ENCODE measurements at places on chromosomes 13 and 19. TPM values are rescaled to one million over a fixed set of nuclear protein-coding genes. Genes with fewer than 3 reads are reported as not detected.

Gene RRAS
- 134 TPM for total RNA-seq

- peak overlapping the region; percentile 76 for H3K4me3 ChIP-seq
- H3K27ac ChIP-seq = peak overlapping the region; percentile 88
- no peaks in the 10 kb centered on the region for H3K36me3 ChIP-seq
- no peak for DNase-seq
- no peaks in the 10 kb centered on the region for H3K27me3 ChIP-seq
These were observed 749 bp downstream of the GATAD2A start for GRCh38 chr19:19405971-19406877.

- H3K27me3 ChIP-seq = no peaks in the 10 kb centered on the region
- no peaks in the 10 kb centered on the region for H3K36me3 ChIP-seq
- H3K27ac ChIP-seq = no peak overlapping the region
- no peaks in the 10 kb centered on the region for H3K4me1 ChIP-seq
- no peak for DNase-seq
These were observed 546.6 kb downstream of the KCTD12 start for GRCh38 chr13:76339649-76340048.

DNA sequence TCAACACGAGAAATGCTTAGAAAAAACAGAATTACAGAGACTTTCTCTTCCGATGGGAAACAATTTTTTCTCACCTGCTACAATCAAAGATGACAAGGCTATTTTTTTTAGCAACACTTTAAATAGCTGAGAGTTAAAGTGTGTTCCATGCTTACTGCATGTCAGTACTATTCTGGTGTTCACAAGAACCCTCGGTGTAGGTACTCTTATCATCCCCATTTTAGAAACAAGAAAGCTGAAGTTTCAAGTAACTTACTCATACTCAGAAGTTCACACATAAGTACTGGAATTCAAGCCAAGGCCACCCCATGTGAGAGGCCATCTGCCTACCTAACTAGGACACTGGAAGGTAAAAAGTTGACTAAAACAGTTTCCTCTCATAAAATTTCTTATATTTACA is 9.0 kb upstream of the TNFRSF19 start:
- H3K27me3 ChIP-seq = no peaks in the 10 kb centered on the region
- no peaks in the 10 kb centered on the region for H3K36me3 ChIP-seq
- H3K27ac ChIP-seq = no peak overlapping the region
- H3K4me3 ChIP-seq = no peak overlapping the region
- no peak for DNase-seq
- H3K4me1 ChIP-seq = peaks cover 15% of the 10 kb centered on the region

Gene MISP
- total RNA-seq = not detected

GRCh38 chr13:23599083-23599925 is 29.1 kb downstream of the TNFRSF19 start:
- no peaks in the 10 kb centered on the region for H3K4me1 ChIP-seq
- no peaks in the 10 kb centered on the region for H3K27me3 ChIP-seq
- no peak overlapping the region for H3K27ac ChIP-seq
- H3K36me3 ChIP-seq = no peaks in the 10 kb centered on the region

GRCh38 chr13:51825681-51826254 is 19.2 kb downstream of the TMEM272 start:
- peak overlapping the region; percentile 42 for H3K27ac ChIP-seq
- no peaks in the 10 kb centered on the region for H3K27me3 ChIP-seq
- no peak for DNase-seq

DNA sequence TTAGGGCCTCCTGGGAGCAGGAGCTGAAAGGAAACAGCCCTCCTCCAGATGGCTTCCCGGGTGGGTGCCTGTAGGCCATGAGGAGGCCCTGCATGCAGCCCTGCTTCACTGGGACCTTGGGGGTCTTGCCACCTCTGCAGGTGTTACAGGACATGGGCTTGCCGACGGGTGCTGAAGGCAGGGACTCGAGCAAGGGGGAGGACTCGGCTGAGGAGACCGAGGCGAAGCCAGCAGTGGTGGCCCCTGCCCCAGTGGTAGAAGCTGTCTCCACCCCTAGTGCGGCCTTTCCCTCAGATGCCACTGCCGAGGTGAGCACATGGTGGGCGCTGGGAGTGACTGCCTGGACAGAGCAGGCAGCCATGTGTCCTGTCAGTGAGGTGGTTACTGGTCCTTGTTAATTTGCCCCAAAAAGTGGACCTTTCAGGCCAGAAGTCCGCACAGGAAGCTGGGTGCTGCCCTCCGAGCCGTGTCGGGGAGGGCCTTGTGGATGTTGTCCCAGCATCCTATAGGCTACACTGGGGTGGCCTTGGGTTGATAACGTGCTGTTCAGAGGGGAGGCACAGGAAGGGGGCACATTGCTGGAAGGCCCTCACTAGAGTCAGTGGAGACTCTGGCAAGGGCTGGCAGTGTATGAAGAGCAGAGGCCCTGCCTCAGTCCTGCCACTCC is 18.7 kb upstream of the QTRT1 start:
- no peak overlapping the region for H3K27ac ChIP-seq
- peaks cover 100% of the 10 kb centered on the region for H3K36me3 ChIP-seq
- DNase-seq = no peak
- peaks cover 13% of the 10 kb centered on the region for H3K4me1 ChIP-seq
- H3K4me3 ChIP-seq = no peak overlapping the region
- no peaks in the 10 kb centered on the region for H3K27me3 ChIP-seq

DNA sequence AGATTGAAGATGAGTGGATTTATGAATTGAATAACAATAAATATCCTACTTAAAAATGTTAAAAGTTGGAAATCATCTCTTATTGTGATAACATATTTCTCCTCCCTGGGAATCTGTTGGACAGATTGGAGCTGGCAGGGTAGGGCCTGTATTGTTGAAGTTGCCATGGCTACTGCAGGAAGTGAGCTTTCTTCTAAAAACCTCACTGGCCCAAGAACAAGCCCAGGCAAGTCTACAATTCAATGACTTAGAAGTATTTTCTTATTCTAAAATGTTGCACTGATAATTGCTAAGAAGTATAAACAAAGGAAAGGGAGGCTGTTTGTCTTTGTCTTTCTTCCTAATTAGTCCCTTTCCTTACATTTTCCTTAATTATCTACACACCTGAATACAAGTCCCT is 112.1 kb downstream of the DLEU7 start:
- H3K36me3 ChIP-seq = no peaks in the 10 kb centered on the region
- H3K4me1 ChIP-seq = peaks cover 2% of the 10 kb centered on the region
- no peak overlapping the region for H3K4me3 ChIP-seq
- no peaks in the 10 kb centered on the region for H3K27me3 ChIP-seq
- H3K27ac ChIP-seq = no peak overlapping the region

DNA sequence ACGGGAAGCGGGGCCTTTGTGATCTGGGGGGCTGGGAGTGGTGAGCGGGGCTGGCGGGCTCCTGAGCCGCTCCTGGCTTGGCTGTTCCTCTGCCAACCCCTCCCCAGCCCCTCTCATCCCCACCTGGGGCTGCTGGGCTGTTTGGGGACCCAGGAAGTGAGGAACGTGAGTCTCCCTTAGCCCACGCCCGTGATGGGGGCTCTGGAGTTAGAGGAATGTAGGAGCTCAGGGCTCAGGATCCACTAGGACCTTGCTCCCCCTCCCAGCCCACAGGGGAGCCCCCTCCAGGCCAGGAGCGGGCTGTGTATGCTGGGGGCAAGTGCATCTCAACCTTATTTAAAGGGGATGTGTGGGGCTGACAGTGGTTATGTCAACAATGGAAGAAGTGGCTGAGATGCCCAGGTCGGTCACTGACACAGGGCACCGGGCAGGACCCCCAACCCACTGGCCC is 134.1 kb downstream of the URI1 start:
- no peaks in the 10 kb centered on the region for H3K36me3 ChIP-seq
- H3K27me3 ChIP-seq = peaks cover 64% of the 10 kb centered on the region
- H3K4me3 ChIP-seq = no peak overlapping the region
- no peaks in the 10 kb centered on the region for H3K4me1 ChIP-seq

GRCh38 chr13:36108954-36109353 is 22.2 kb downstream of the DCLK1 start:
- no peak overlapping the region for H3K27ac ChIP-seq
- no peaks in the 10 kb centered on the region for H3K27me3 ChIP-seq
- no peak overlapping the region for H3K4me3 ChIP-seq
- no peaks in the 10 kb centered on the region for H3K36me3 ChIP-seq
- DNase-seq = no peak

Gene TUBA3C
- total RNA-seq = not detected

- no peak overlapping the region for H3K27ac ChIP-seq
- no peaks in the 10 kb centered on the region for H3K27me3 ChIP-seq
- no peak for DNase-seq
- no peaks in the 10 kb centered on the region for H3K4me1 ChIP-seq
- no peak overlapping the region for H3K4me3 ChIP-seq
These were observed 691.6 kb downstream of the DIAPH3 start for GRCh38 chr13:59472134-59472533.

- DNase-seq = no peak
- no peak overlapping the region for H3K4me3 ChIP-seq
- no peaks in the 10 kb centered on the region for H3K36me3 ChIP-seq
- no peaks in the 10 kb centered on the region for H3K27me3 ChIP-seq
- peaks cover 8% of the 10 kb centered on the region for H3K4me1 ChIP-seq
These were observed 24.2 kb downstream of the ADPRHL1 start for GRCh38 chr13:113428871-113429607.

Gene PRR22
- 1.2 TPM for total RNA-seq

DNA sequence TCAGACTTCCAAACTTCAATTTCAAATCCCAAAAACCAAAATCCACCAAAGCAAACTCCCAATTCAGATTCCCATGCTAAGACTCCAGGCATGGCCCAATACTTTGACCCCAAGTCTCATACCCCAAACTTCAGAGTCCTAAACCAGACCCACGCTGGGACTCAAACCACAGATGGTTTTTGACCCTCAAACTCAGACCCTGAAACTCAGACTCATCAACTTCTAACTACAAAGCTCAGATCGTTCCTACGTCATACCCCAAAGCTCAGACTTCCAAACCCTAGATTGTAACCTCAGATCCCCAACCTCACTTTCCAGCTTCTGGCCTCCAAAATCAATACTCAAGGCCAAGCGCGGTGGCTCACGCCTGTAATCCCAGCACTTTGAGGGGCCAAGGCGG is 11.9 kb downstream of the RYR1 start:
- H3K27me3 ChIP-seq = no peaks in the 10 kb centered on the region
- no peaks in the 10 kb centered on the region for H3K36me3 ChIP-seq
- H3K4me3 ChIP-seq = no peak overlapping the region
- H3K4me1 ChIP-seq = no peaks in the 10 kb centered on the region
- H3K27ac ChIP-seq = no peak overlapping the region
- DNase-seq = no peak

- H3K36me3 ChIP-seq = no peaks in the 10 kb centered on the region
- H3K4me1 ChIP-seq = no peaks in the 10 kb centered on the region
- no peaks in the 10 kb centered on the region for H3K27me3 ChIP-seq
- no peak overlapping the region for H3K4me3 ChIP-seq
- DNase-seq = no peak
- no peak overlapping the region for H3K27ac ChIP-seq
These were observed 636.2 kb upstream of the KLF12 start for GRCh38 chr13:74770361-74770760.

DNA sequence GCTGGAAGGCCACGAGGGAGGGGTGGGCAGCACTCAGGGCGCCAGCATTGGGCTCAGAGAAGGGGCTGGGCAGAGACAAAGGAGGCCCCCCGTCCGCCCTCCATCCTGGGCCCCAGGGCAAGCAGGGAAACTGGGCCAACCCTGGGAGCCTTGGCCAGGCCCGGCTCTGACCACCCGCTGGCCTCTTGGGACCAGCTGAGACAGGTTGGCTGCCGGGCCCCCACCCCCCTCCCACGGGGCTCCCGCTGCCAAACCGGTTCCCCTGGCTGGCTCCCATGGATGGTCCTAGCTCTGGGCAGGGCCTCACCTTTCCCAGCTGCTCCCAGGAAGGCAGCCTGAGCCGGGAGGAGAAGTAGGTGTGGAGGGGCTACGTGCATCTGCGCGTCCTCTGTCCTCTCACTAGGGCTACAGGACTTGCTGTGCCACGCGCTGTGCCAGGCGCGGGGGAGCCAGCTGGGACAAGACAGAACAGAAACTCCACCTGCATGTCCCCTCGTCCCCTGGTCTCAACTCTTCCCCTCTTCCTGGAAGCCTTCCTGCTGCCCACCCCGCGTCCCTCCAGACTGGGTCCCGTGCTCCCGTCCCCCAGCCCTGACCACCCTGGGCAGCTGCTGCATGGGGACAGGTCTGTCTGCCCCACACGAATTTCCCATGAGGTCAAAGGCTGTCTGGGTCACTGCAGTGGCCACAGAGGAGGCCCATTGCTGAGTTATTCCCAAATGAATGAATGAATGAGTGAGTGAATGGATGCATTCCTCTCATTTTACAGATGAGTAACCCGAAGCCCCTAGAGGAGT is 29.1 kb upstream of the NCCRP1 start:
- peak overlapping the region; percentile 27 for H3K27ac ChIP-seq
- peaks cover 23% of the 10 kb centered on the region for H3K36me3 ChIP-seq
- no peaks in the 10 kb centered on the region for H3K27me3 ChIP-seq
- no peak for DNase-seq

Gene ZNF69
- total RNA-seq = 7.1 TPM

- H3K36me3 ChIP-seq = peaks cover 48% of the 10 kb centered on the region
- H3K4me1 ChIP-seq = peaks cover 21% of the 10 kb centered on the region
- H3K27ac ChIP-seq = no peak overlapping the region
- no peak overlapping the region for H3K4me3 ChIP-seq
These were observed 11.5 kb upstream of the KANK2 start for GRCh38 chr19:11208561-11209471.

- no peaks in the 10 kb centered on the region for H3K36me3 ChIP-seq
- H3K4me1 ChIP-seq = no peaks in the 10 kb centered on the region
- no peak for DNase-seq
These were observed 400.0 kb downstream of the LMO7 start for GRCh38 chr13:76036176-76036575.

Gene CRX
- total RNA-seq = not detected

DNA sequence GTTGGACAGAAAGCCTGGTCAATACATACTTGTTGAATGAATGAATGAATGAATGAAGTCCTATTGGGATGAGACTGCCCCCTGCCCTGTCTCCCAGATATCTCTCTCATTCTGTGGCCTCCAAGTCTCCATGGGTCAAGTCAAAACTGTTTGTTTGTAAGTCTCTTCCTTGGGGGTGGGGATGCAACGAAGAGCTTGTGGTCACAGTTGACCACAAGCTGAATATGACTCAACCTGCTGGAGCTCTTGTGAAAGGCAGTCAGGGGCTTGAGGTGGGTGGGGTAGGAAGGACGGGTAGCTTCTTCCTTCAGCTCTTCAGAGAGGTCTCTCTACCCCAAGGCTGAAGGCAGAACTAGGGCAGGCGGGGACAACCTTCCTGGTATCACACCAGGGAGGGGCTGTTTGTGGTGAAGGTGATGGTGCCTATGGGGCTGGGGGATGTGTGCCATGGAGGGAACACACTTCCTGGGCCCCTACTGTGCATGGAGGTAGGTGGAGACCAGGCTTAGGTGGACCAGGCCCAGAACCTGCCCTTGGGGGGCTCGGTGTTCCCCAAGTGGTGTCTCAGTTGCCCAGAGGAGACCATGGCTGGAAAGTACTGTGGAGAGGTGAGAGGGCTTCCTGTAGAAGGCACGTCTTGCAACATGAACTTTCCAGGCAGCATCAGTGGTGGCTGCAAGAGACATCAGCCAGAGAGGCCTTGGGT is 8.0 kb downstream of the MYO1F start:
- H3K36me3 ChIP-seq = no peaks in the 10 kb centered on the region
- H3K4me3 ChIP-seq = no peak overlapping the region
- H3K4me1 ChIP-seq = no peaks in the 10 kb centered on the region
- H3K27ac ChIP-seq = no peak overlapping the region

Gene ZGLP1
- total RNA-seq = 1.2 TPM

Gene ZNF541
- not detected for total RNA-seq

Data from esophagus muscularis mucosa (tissue), 4 donors.